ENCODE measurements at places on chromosomes 7 and 10. TPM values are rescaled to one million over a fixed set of nuclear protein-coding genes. Genes with fewer than 3 reads are reported as not detected.

ADRA2A gene
- total RNA-seq, result not detected

OR2A12 gene
- total RNA-seq, result not detected

AKR1D1 gene
- total RNA-seq, result not detected

SFTPA1 gene
- total RNA-seq, result not detected

DNA2 gene
- total RNA-seq, result 8.1 TPM

PTF1A gene
- not detected for total RNA-seq

SDHAF3 gene
- total RNA-seq, result 20.6 TPM

LMTK2 gene
- 9.6 TPM for total RNA-seq

CALML5 gene
- total RNA-seq, result not detected

EVX1 gene
- total RNA-seq, result not detected

IDI2 gene
- total RNA-seq, result not detected

GRM3 gene
- total RNA-seq, result not detected

SPDYE8 gene
- total RNA-seq, result not detected

DNAJC12 gene
- total RNA-seq, result 0.31 TPM

PIP gene
- not detected for total RNA-seq

EEPD1 gene
- total RNA-seq, result 0.59 TPM

DRGX gene
- not detected for total RNA-seq

OR13A1 gene
- total RNA-seq, result 0.53 TPM
